ENCODE measurements at places on chromosomes 6 and 20. TPM values are rescaled to one million over a fixed set of nuclear protein-coding genes. Genes with fewer than 3 reads are reported as not detected.

DNA sequence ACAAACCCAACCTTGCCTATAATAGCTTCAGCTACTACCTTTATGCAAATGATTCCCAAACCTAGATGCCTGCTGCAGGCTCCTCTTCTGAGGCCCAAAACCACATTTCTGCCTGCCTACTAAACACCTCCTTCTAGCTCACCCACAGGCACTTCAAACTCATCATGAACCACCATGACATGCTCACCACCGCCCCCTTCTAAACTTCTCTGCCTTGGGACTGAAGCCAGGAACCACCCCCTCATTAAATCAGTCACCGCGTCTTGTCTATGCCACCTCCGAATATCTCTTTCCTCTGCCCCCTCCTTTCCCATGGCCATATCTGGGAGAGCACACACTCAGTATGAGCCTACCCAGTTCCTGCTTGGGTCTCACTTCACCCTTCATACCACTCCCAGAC, 101.2 kb downstream of the SNAP25 start:
- no peak for DNase-seq

DNA sequence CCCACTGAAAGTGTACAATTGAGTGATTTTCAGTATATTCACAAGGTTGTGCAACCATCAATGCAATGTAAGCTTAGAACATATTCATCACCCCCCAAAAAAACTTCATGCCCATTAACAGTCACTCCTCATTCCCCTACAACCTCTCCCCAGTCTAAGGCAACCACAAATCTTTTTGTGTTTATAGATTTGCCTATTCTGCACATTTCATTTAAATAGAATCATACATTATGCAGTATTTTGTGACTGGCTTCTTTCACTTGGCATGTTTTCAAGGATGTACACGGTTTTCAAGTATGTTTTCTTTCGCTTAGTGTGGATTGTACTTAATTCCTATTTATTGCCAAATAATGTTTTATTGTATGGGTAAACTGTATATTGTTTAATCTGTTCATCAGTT, 329.3 kb upstream of the RNF24 start:
- no peak for DNase-seq

DNA sequence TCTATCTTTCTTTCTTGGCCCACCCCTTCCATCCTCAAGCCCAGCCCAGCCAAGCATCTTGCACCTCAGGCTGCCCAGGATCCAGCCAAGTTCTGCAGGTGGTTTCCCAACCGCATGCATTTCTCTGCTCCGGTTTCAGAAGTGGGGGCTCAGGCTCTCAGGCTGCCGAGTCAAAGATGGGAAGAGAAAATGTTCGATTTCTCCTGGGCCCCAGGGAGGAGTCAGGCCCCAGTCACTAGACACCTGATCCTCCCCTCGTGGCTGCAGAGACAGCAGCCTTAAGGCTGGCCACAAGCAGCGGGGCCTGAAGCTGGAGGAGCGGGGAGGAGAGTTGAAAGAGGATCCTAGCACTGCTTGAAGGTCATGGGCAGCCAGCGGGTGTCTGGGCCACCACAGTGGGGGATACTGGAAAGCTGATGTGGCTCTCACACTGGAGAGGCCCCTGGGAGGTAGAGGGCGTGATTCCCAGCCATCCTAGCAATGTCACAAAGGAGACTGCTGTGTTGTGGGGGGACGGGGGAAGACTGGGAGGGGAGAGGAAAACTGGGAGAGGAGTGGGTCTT, 42.2 kb upstream of the ZFAND3 start:
- DNase-seq: no peak

DNA sequence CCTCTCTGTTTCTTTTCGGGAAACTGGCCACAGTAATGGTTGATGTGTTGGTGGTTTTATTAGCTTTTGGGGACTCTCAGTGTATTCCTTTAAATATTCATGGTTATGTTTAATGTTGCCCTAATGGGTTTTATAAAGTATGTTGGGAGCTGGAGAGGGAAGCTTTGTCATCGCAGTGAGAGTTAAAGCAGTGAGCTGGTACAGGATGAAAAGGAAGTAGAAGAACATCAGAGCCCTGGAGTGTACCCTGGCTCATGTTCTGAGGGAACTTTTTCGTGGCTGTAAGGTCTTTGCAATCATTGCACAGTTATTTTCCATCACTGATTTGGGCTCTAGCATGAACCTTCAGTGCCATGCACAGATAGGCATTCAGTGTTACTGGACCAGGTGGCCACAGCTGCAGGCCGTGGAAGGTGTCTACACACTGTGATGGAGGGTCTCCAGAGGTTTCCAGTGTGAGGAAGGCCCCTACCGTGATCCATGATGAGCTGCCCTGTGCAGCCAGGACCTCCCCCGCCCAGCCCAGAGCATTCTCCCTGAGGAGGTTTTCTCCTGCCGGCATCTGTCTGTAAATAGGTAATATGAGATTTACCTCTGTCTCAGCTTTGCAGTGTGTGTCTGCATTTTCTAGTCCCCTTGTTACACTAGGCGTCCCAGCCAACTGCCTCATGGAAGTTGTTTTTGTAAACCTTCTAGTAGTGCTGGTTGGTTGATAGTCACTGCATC, 22.4 kb upstream of the TMEM217 start:
- no peak for DNase-seq

SERPINB1 gene
- total RNA-seq: 38.1 TPM

GRCh38 chr20:22346716-22347115, 237.7 kb downstream of the FOXA2 start:
- no peak for DNase-seq

DNA sequence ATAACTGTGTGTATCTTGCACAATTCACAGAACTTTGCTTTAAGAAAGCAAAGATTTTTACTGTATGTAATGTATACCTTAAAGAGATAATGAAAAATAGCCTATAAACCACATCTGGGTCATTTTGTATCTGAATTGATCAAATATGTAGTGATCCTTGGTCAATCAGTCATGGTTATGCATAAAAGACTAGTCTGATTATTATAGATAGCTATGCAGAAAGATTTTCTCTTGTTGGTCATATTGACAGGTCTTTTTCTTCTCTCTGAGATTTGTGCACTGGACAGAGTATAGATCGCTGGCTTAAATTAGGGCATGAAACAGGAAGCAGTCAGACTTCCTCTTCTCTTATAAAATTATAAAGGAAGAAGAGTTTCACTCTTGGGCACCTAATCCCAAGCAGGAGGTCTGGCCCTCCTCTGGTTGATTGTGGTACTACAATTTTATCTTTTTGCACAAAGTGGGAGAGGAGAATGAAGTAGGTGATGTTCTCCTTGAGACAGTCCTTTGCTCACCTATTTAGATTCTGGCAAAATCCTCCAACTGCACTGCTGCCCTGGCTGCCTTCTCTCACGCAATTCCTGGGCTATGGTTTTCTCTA, 380.9 kb upstream of the RGS17 start:
- no peak for DNase-seq

DNA sequence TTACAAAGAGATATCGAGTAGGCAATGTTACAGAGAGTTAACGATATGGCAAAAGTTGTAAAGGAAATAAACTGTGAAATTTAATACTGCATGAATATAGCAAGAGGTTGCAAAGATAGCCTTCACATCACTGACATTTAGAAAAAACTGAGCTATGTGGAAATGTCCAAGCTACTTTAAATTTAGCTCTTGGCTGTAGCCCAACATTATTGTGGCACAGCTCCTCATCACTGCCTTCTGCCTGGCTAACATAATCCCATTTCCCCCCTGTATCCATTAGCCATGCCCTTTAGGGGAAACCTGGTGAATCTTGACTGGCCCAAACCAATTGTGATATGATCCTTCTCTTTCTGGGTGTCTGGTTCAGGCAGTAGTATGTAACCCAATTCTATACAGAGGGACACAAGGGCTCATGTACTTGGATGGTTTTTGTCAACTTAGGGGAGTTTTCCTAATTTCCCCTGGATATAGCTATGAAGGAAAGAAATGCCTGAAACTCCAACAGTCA, 115.4 kb downstream of the PFDN4 start:
- no peak for DNase-seq

GRCh38 chr20:46304361-46304760, 3.9 kb downstream of the CDH22 start:
- DNase-seq: no peak

- DNase-seq: no peak
Measured at GRCh38 chr6:35808688-35809087, 3.5 kb downstream of the LHFPL5 start.

GRCh38 chr6:124441450-124441849, 520.8 kb upstream of the RNF217 start:
- no peak for DNase-seq

DNA sequence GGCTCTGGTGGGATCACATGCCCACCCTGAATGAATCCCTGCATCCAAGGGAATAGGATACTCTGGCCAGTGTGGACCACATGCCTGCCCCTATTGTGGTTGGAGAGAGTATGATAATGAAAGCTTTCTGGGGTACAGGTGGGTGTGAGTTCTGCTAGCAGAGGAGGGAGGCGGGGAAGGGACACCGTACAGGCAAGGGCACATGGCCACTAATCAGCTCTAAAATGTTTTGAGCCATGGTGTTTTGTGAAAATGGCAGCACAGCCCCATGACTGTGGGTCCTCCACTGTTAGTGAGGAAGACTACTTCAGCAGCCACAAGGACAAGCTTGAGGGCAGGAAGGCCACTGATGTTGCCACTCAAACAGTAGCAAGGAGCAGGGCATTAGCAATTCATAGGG, 11.9 kb upstream of the DHX35 start:
- no peak for DNase-seq

DNA sequence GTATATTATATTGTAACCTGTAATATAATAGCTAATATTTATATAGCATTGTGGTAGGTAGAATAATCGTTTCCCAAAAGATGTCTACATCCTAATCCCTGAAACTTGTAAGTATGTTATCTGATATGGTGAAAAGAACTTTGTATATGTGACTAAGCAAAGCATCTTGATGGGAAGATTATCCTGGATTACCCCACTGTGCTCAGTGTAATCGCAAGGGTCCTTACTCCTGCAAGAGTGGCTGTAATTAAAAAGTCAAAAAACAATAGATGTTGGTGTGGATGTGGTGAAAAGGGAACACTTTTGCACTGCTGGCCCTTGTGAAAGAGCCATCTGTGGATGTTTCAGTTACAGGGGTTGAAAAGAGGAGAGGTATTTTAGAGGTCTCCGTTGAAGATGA, 95.2 kb downstream of the EDN1 start:
- DNase-seq: no peak

SOX18 gene
- 57.2 TPM for total RNA-seq

ZSCAN26 gene
- total RNA-seq: 18.7 TPM

DNA sequence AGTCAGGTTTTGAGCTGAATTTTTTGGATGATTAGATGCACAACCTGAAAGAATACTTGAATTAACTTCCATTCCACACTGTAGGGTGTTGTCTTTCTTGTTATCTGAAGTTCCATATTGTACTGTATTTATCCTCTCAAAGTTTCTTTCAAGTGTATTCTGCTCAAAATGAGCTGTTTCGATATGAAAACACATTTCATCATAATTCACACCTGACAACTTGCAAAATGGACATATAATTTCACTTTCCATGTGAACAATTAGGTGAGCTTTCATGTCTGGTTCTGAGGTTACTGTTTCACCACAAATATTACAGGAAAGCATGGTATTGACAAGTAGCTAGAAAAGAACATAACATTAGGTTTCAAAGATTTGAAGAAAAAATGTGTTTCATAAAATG, 1.7 kb downstream of the ZUP1 start:
- DNase-seq: no peak

DNA sequence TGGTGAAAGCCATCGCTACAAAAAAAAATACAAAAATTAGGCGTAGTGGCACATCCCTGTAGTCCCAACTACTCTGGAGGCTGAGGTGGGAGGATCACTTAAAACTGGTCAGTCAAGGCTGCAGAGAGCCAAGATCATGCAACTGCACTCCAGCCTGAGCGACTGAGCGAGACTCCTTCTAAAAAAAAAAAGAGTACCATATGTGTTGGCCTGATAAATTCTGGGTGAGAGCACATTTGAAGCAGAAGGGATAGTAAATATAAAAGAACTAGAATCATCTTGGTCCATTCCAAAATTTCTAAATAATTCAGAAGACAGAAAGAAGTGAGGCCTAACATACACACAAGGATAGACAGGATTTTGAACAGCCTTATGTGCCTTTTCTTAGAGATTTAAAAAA, 2.2 kb downstream of the IBTK start:
- no peak for DNase-seq

VPS16 gene
- 30.0 TPM for total RNA-seq

DNA sequence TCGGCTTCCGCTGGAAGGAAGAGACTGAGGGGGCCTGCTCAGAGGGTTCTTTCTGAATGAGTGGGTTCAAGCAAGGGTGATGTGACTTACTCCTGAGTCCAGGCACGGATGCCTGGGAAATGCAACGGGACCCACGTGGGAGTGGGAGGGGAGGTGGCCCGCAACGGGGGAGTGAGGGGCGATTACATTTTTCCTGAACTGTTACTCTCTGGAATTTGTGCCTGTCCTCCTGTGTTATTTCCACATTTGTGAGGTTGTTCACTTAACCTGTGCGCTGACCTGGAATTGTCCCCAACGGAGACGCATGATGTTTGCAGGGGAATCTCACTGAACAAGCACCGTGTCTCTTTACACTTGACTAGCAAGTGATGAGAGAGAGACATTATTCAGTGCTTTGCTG, 209.4 kb downstream of the CDH4 start:
- no peak for DNase-seq

DNA sequence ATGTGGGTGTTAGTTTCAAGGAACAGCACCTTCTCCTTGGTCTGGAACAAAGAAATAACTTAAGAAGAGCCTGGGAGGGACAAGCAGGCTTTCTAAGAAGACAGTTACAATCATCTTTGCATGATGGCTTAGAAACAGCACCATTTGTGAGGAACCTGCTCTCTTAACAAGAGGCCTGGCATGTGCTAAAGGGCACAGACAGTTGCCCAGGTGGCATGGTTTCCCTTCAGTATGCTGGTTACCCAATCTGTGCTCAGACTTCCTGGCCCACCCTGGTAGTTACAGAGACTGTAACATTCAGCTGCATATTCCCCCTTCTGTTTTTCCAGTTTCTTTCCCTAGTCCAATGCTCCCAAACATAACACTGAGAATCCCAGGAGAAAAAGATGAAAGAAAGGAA, 84.0 kb downstream of the CHD6 start:
- DNase-seq: no peak

GRCh38 chr6:125151700-125152099, 1.9 kb upstream of the TPD52L1 start:
- DNase-seq: no peak

ZC3H12D gene
- 2.2 TPM for total RNA-seq

NHLRC1 gene
- total RNA-seq: 0.74 TPM

- no peak for DNase-seq
Measured at GRCh38 chr6:148239801-148240460, 102.7 kb upstream of the SASH1 start.

TCP11 gene
- total RNA-seq: not detected

SLC22A3 gene
- total RNA-seq: 16.5 TPM

GRCh38 chr6:36136551-36136950, 6.2 kb downstream of the MAPK13 start:
- no peak for DNase-seq

GRCh38 chr20:23143098-23143497, 57.0 kb upstream of the CD93 start:
- DNase-seq: no peak

GRCh38 chr6:11613336-11613735, 75.8 kb downstream of the TMEM170B start:
- no peak for DNase-seq
